Omental fat pad (tissue), 4 donors: ENCODE measurements at places on chromosomes 2 and 18.

DNA sequence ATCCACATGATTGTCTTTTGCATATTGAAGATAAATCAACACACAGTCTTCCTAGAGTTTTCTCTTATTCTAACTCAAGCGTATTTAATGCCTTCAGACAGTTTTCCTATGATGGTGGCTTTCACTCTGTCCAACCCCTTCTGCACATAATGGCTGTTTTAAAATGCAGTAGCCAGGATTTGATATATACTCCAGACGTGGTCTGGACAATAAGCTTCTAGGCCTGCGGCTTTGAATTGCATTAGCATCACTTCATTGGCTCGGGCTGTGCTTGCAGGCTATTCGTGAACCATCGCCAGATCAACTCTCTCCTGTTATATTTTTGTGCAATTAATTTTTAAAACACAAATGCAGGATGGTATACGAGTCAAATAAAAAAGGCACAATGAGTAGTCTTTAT lies 235.3 kb downstream of the BCL2 start:
- DNase-seq = no peak

GRCh38 chr2:25053041-25053440 lies 11.2 kb downstream of the EFR3B start:
- no peak for DNase-seq

DNA sequence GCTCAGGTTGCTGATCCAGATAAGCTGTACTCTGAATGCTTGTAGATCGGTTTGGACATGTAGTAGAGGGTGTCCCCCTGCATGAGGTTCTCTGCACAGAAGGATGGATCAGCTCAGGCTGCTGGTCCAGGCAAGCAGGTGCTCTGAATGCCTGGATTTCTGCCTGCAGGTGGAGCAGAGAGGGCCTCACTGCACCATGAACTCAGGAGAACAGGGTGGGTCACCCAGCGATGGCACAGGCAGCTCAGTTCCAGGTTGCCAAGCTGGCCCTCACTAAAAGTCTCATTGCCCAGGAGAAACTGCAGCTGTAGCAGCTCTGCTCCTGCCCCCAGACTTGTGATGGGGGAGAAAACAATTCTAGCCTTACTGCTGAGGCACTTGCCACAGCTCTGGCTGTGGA lies 491.8 kb downstream of the XIRP2 start:
- DNase-seq = no peak

- no peak for DNase-seq
These were observed 71.9 kb upstream of the NRP2 start for GRCh38 chr2:205610437-205610836.

GRCh38 chr2:204477358-204477950 lies 67.8 kb upstream of the PARD3B start:
- no peak for DNase-seq

- DNase-seq = no peak
These were observed 35.1 kb upstream of the MTX2 start for GRCh38 chr2:176234156-176234555.

DNA sequence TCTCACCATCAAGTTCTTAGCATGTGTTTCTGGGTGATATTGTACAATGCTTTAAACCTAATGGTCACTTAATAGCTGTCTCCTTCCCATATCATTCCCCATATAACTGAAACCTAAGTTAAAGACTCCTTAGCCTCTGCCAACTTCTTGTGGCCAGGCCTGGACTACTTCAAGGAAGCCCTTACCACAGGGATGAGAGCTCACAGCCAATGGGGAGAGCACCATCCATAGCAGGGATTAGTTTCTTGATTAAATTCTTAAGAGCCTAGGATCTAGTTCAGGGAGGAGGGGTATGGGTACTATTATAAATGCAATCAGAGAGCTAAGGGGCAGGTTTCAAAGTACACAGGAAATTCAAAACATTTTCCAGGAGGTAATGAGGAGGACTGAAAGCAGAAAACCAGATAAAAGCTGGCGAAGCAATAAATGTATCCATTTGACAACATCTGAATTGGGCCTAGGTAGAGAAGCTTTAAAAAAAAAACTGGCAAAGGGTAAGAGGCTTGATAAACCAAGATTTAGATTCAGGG lies 34.8 kb upstream of the IHH start:
- no peak for DNase-seq

- no peak for DNase-seq
These were observed 163.5 kb downstream of the UXS1 start for GRCh38 chr2:106030287-106031268.

DNA sequence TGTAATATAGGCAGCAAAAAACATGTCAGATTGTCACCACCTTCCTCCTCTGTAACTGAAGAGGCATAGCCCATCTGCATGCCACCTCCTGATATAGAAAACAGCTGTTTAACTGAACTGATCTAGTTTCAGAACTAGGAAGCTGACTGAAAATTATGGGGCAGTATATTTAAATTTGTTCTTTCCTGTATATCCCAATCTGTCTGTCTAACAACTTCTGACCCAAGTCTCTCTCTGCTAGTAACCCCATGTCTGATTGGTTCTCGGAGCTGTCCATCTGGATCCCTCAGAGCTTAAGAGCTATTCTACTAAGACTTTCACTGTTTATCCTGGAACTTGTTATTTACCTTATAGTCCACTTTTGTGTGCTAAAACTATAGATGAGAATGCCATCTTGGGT lies 68.2 kb upstream of the SLC35G4 start:
- DNase-seq = no peak
